ENCODE measurements at places on chromosomes 12 and 14. TPM values are rescaled to one million over a fixed set of nuclear protein-coding genes. Genes with fewer than 3 reads are reported as not detected.
A peak's percentile ranks its signal among the peaks of the same experiment; 100 is the strongest.

Gene DLGAP5
- 28.7 TPM for total RNA-seq

Gene KRT3
- total RNA-seq: 0.14 TPM

Gene PLEKHD1
- total RNA-seq: 0.12 TPM

Gene LTBP2
- total RNA-seq: not detected

- H3K4me3 ChIP-seq: no peak overlapping the region
- H3K36me3 ChIP-seq: peaks cover 29% of the 10 kb centered on the region
- DNase-seq: no peak
- peaks cover 55% of the 10 kb centered on the region for H3K4me1 ChIP-seq
Observed at GRCh38 chr12:70248876-70249275, 5.6 kb downstream of the CNOT2 start.

DNA sequence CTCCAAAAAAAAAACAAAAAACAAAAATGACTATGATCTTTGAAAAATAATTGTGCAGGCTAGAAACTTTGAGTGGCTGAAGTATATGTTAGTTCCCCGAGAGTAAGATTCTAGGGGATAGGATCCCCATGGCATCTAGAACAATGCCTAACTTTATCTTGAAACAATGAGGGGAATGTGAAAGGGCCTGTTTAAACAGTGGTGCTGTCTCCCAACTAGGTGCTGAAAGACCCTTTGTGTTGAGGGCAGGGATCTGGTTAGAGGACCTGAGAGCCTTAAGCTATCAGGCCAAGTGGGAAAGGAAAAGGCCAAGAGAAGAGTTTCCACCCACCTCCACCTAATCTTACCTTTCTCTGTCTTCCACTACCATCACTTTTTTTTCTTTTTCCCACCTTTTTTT lies 6.8 kb upstream of the YLPM1 start:
- no peaks in the 10 kb centered on the region for H3K27me3 ChIP-seq
- H3K4me3 ChIP-seq: no peak overlapping the region
- H3K27ac ChIP-seq: no peak overlapping the region
- H3K36me3 ChIP-seq: peaks cover 4% of the 10 kb centered on the region

DNA sequence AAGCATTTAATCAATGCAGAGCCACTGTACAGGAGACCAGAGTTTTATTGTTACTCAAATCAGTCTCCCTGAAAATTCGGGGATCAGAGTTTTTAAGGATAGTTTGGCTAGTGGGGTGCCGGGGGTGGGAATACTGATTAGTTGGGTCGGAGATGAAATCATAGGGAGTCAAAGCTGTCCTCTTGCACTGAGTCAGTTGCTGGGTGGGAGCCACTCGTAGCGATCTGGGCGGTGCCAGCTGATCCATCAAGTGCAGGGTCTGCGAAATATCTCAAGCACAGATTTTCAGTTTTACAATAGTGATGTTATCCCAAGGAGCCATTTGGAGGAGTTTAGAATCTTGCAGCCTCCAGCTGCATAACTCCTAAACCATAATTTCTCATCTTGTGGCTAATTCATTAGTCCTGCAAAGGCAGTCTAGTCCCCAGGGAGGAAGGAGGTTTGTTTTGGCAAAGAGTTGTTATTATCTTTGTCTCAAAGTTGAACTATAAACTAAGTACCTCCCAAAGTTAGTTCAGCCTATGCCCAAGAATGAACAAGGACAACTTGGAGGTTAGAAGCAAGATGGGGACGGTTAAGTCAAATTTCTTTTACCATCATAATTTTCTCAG lies 169.4 kb upstream of the PLEKHG7 start:
- peak; percentile 43 for DNase-seq
- H3K4me1 ChIP-seq: peaks cover 29% of the 10 kb centered on the region
- H3K4me3 ChIP-seq: no peak overlapping the region
- peaks cover 9% of the 10 kb centered on the region for H3K36me3 ChIP-seq
- no peaks in the 10 kb centered on the region for H3K27me3 ChIP-seq

- H3K27ac ChIP-seq: peak overlapping the region; percentile 98
- no peaks in the 10 kb centered on the region for H3K27me3 ChIP-seq
- peak overlapping the region; percentile 63 for H3K4me3 ChIP-seq
- DNase-seq: peak; percentile 84
Observed at GRCh38 chr14:75559451-75560222, 18.8 kb upstream of the FLVCR2 start.

DNA sequence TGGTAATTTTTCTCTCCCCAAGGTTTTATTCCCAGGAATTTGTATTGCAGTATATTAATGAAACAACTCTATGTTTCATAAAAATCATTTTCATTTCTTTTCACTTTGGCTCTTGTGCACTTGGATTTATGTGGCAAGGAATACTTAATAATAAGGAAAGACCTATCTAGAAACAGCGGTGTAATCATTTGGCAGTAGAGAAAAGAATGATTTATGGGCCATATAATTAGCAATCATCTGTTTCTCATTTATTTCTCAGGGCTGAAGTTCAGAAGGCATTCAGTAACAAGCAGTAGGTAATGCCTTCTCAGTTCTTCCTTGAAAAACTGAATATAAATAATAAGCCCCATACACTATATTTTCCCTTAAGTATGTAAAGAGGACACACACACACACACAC lies 172.6 kb downstream of the ANO4 start:
- DNase-seq: no peak
- no peak overlapping the region for H3K4me3 ChIP-seq
- H3K36me3 ChIP-seq: no peaks in the 10 kb centered on the region
- H3K4me1 ChIP-seq: no peaks in the 10 kb centered on the region

GRCh38 chr12:7859552-7859951 lies 13.2 kb downstream of the SLC2A14 start:
- no peaks in the 10 kb centered on the region for H3K36me3 ChIP-seq
- no peak overlapping the region for H3K4me3 ChIP-seq
- peaks cover 14% of the 10 kb centered on the region for H3K27me3 ChIP-seq
- DNase-seq: no peak
